ACHN (cell line): ENCODE measurements at places on chromosomes 2 and 18.

DNA sequence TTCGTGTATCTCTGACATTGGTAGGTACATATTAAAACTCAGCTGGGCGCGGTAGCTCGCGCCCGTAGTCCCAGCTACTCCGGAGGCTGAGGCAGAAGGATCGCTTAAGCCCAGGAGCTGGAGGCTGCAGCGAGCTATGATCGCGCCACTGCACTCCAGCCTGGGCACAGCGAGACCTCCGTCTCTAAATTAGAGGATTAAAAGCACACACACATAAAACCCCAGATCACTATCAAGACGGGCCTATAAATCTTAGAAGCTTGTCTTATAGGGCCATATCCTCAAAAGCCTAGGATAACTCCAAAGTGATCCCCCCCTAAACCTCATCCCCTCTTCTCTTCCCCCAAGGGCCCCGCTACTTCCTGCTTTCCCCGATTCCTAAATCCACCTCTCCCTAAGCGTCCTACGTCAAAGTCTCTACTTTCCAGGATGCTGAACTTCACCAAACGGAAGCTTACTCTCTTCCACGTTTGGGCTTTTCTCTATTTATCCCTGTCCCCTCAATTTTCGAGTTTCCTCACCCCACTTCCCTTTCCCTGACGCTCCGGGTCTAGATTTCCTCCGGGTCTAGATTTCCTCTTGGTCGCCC, 707 bp downstream of the KRCC1 start:
- DNase-seq = peak; percentile 36

DNA sequence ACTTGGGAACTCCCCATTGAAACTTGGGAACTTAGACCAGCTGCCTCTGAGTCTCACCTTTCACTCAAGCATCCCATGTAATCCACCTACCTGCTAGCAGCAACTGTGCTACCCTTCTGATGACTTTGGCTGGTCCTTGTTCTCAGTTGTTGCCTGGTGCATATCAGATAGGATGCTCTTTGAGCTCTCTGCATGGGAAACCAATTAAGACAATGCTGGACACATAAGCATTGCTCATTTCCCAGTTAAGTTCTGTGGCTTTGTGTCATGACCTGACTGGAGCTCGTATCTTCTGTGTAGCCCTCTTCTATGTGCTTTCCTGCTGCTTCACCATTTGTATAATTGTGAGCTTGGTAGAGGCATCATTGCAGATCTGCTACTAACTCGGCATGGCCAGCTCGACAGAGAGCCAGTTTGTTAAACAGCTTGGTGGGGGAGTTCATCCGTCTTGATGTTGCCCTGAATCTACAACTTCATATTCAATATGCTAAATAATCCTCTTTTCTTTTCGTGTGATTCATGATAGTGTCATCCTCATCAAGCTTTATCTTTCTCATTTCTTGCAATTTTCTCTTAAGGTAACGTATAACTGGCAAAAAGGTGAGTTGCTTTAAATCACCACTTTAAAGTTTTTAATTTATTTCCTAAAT, 447.5 kb upstream of the SLC14A2 start:
- DNase-seq = no peak

DNA sequence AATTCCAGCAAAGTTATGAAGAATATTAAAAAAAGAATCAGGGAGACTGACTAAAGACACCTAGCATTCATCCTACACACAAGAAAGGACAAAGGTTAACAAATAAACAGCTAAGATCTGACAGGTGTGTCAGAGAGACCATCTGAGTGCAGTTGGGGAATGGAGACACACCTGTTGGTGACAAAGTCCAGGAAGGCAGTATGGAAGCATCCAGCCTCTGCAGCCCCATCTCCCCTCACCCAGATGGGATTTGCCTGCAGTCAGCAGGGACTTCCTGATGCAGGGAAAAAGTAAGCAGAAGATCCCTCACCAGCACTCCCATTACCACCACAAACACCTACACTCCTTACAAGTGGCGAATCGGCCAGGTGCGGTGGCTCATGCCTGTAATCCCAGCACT, 37.9 kb downstream of the USP34 start:
- no peak for DNase-seq

DNA sequence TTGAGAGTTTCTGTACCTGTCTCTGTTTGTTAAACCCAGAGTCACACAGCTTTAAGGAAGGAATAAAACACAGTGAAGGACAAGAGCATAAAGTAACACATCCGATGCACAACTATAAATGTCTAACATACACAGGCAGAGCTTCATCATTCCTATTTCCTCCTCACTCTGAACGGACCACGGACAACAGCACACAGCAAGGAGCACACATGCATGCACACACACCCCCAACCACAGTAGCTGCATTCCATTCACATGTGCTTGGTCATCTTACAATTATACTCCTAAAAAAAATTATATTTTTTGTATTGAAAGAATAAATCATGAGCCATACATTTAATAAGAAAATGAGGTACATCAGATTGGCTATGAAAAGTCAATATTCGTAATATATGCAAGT, 58.3 kb downstream of the ID2 start:
- no peak for DNase-seq

- no peak for DNase-seq
Measured at GRCh38 chr2:8316356-8316755, 365.5 kb upstream of the ID2 start.

GRCh38 chr18:9918016-9918680, 4.3 kb downstream of the VAPA start:
- DNase-seq = peak; percentile 25

DNA sequence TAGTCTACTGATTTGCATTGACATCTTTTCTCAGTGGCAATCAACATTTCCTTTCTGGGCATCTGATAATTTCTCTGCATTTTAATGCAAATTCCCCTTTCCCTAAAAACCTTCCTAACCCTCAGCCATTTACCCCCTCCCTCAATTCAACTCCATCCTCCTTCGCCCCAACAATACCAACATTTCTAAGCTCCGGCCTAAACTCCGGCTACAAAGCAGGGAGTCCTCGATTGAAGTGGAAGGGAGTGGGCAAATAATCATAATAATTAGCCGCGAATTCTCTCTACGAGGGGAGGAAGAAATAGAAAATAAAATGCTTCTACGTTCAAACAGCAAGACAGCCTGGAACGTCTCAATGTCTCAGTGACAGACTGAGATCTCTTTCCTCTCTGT, 4.6 kb downstream of the BCL11A start:
- DNase-seq = no peak

DNA sequence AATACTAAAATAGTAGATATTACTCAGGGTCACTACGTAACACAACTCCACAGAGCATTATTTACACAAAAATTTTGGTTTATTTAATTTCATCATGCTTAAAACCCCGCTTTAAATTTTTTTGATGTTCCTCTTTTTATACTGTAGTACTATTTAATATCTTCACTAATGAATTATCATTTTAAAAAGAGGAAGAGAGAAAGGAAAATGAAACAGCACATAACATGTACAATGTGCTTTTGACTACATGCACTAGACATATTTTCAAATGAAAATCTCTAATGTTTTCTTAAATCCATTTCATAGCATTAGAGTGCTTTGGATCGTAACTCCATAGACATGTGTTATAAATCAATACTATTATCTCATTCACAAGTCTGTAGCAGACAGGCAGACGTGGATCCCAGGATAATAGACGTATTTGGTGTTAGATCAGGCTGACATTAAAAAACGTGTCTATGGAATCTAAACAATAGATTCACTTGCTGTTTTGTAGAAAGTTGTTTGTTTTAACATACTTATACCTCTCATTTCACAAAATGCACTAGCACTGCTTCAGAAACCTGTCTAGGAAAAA, 897.0 kb downstream of the CPS1 start:
- no peak for DNase-seq

GRCh38 chr2:165198181-165198580, 5.7 kb downstream of the SCN3A start:
- DNase-seq = peak; percentile 53

DNA sequence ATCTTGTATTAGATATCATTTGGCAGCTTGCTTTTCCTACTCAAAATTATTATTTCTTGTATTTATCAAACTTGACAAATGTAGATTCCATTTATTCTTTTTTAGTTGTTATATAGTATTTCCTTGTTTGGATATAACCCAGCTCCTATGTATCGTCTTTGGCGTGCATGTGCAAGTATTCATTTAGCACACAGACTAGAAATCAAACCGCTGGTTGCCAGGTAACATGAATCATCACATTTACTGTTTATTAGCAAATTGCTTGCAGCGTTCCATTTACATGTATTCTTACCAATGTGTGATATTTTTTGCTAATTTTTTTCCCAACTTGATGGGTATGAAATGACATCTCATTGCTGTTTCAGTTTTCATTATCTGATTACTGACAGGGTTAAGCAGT, 2089.7 kb upstream of the CELF4 start:
- DNase-seq = no peak

DNA sequence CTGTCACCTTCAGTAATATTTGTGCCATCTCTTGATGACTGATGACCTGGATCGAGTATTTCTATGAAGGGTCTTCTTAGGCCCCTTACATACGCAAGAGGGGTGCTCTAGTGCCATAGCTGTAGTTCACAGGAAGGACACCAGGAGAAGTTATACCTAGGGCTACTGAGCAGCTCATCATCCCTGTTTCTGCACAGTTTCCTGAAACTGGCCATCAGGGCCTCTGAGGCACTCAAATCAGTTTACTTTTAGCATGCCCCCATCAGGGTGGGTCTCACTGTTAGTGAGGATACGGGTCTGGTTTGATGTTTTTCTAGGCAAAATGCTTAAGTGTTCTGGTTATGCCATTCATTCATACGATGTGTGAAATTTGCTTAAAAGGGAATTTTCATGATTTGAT, 20.0 kb upstream of the FBLN7 start:
- no peak for DNase-seq

GRCh38 chr2:223537651-223538601, 64.2 kb downstream of the SCG2 start:
- no peak for DNase-seq

DNA sequence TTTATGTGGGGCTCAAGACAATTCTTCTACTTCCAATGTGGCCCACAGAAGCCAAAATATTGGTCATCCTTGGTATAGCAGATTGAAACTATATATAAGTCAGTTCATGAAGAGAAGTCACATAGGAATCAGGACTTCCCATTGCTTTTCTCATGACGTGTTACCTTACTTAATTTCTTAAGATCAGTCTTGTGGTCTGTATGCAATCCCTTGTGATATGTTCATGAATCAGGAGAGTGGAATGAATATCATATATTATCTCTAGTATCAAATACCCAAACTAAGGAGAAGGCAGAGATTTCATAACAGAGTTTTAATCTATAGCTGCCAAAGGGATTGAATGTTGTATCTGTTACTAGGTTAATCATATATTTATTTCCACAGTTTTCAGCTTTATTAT, 1390.4 kb downstream of the SUCLG1 start:
- DNase-seq = no peak

DNA sequence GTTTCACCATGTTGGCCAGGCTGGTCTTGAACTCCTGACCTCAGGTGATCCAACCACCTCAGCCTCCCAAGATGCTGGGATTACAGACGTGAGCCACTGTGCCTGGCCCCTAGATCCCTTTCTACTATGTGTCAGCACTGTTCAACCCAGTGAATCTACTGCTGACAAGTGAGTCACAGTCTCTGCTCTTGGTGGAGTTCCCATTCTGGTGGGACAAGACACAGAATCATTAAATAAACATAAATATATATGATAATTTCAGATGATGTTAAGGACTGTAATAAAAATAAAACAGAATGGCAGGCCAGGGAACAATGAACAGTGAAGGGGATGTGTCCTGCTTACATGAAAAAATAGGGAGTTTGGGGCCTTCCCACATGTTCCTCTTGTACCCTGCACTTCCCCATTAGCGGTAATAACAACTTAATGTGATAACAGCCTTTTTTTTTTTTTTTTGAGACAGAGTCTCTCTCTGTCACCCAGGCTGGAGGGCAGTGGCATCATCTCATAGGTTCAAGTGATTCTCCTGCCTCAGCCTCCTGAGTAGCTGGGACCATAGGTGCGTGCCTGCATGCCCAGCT, 112.2 kb downstream of the CPO start:
- DNase-seq = no peak

- DNase-seq = no peak
Measured at GRCh38 chr18:4004183-4004829, 450.8 kb downstream of the DLGAP1 start.

DNA sequence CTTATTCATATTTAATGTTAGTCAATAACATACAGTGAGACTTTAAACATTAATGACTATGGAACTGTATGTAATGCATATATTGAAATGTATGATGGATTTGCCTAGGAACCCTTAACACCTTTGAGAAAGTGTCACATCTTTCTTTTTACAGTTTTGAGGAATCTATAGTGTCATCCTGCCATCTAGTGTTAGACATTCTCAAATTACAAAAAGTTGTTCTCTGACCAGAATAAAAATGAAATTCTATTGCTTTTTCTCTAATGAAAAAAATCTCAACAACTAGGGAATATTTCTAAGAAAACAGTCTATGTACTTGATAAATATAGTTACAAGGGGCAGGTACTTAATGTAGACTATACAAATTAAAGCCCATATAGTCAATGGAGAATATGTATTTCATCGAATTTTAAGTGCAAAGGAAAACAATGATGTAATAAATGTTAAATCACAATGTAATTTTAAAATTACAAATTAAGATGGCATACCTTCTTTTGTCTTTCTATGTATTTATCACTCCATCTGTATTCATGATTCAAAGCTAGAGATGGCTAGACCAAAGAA, 5.1 kb upstream of the CALCRL start:
- peak; percentile 58 for DNase-seq

- DNase-seq = no peak
Measured at GRCh38 chr2:66693076-66693965, 258.4 kb downstream of the MEIS1 start.

- DNase-seq = peak; percentile 23
Measured at GRCh38 chr2:79235135-79235534, 75.6 kb upstream of the REG3A start.

- no peak for DNase-seq
Measured at GRCh38 chr2:12457831-12458230, 258.9 kb upstream of the TRIB2 start.

GRCh38 chr2:100248044-100248330, 74.3 kb downstream of the LONRF2 start:
- DNase-seq = no peak

- peak; percentile 45 for DNase-seq
Measured at GRCh38 chr2:60880643-60881046, 729 bp upstream of the REL start.

DNA sequence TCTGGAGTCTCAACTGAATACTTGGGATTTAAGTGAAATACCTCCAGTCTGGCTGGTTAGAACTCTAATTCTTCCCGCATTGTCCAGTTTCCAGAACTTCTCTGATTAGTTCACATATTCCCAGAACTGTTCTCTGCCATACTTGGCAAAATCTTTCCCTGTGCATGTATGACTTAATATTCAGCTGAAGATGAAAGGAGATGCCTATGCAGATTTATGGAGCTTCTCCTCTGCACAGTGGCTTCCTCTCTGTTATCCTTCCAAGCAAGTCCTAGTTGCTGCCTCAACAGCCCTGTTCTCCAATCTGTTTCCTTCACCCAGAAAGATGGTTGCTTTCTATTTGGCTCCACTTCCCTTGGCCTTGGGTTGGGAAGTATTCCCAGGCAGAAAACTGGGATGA, 155.4 kb upstream of the GATA6 start:
- DNase-seq = no peak

GRCh38 chr2:238912916-238913875, 65.3 kb downstream of the TWIST2 start:
- no peak for DNase-seq

GRCh38 chr2:208366215-208367127, 40.1 kb upstream of the PTH2R start:
- no peak for DNase-seq
